ENCODE measurements at places on chromosomes 4 and X.

GRCh38 chr4:148926276-148927260, 484.4 kb upstream of the NR3C2 start:
- no peak for DNase-seq

DNA sequence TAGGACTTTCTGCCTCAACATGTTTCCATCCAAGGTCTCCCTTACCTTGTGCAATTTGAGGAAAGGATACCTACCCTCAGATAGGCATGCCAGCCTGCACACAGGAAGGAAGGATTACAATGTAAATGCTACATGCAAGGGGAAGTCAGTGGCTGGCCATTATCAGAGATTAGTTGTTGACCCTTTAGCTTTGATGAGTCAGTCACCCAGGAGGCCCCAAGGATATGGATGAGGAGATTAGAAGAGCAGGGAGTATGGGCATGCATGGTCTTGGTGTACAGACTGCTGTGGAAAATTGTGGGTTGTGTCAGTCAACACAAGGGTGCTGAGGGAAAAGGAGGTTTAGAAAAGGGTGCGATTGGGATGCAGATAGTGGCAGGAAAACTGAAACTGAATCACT, 92.0 kb downstream of the GUCY2F start:
- no peak for DNase-seq

- no peak for DNase-seq
Observed at GRCh38 chrX:95290455-95290854, 1394.2 kb upstream of the DIAPH2 start.

DNA sequence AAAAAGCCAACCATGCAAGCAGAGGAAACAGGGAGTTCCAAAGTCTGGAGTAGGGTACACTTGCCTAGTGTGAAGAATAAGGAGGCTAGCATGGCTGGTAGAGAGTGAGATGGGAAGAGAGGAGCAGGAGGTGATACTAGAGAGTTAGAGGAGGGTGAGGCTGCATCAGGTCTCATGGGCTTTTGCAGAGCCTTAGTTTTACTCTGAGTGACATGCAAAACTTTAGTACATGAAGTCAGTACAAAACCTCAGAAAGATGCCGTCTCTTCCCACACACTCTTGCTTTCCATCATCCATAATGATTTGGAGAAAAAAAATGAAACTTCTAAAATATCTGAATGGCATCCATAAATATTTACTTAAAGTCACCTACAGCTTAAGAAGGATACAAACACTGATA, 5.0 kb downstream of the OPRPN start:
- no peak for DNase-seq

Data from D721Med (cell line).